ENCODE measurements at places on chromosomes 5 and 9.

DNA sequence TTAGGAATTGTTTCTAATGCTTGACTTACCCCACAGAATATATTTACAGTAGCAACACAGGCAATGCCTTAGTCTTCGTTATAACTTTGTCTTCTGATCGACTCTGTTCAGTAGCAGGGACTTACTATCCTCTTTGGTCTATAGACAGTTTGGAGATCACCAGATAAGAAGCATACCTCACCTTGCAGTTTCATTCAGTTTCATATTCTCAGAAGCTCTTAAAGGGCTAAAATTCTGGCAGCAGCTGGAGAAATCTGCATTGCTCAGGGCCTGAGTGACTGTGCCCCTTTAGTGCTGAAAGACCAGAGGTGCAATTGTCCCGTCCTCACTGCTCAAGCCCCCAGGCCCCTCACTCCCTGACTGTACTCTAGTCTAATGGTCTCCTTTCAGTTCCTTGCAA lies 26.0 kb downstream of the ZBTB43 start:
- DNase-seq: no peak

GRCh38 chr5:148730270-148730669 lies 75.9 kb upstream of the HTR4 start:
- DNase-seq: no peak

DNA sequence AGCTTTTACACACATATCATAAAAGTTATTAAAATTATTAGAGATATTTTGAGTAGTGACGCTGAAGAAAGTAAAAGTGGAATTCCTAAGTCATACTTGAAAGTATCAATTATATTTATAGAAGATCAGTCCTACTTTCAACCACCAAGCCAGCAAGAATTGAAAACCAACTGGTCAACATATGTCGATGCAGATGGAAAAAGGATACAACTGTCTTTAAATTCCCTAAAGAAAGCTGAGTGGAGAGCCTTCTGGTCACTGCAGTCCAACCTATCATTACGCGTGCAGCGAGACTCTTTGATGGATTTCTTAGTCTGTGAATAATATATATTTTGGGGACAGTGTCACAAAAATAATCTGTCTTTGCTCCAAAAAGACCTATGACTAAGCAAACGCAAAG lies 15.3 kb downstream of the MEF2C start:
- no peak for DNase-seq

GRCh38 chr5:153489611-153490010 lies 859 bp upstream of the GRIA1 start:
- DNase-seq: no peak

DNA sequence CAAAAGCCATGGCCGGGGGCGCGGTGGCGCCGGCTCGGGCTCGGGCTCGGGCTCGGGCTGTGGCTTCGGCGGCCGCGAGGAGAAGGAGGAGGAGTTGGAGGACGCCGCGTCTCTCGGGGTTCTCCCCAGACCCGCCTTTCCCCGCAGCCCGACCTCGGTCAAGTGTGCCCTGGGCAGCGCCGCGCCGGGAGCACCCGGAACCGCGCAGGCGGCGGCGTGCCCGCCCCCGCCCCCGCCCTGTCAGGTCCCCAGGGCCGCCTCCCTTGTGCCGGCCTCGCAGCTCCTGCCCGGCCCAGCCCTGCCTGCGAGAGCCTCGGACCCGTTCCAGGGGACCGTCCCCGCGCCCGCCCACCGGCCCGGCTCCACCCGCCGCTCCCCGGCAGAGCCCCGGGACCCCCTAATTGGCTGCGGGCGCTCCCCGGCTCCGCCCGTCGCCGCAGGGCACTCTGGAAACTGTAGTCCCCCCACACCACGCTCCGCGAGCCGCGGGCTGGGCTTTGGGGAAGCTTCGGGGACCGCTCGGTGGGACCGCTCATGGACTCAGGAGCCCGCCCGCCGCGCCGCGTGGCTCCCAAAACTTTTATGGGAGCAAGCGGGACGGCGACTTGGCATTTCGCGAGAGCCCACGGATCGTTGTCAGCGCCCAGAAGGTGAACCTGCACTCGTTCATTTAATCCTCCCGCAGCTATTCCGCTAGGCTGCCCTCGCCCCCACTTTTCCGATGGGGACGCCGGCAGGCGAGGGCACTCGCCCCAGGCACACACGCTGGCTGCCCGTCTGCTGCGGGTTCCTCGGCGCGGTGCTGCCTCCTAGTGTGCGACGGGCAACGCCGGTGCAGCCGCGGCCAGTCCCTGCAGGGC lies at the start of gene STK10:
Gene STK10, minus strand, starts transcription at position 192 of the 860 bp plus-strand sequence. Its CDS starts 182 bp downstream, at position 10.
- peak; percentile 83 for DNase-seq

DNA sequence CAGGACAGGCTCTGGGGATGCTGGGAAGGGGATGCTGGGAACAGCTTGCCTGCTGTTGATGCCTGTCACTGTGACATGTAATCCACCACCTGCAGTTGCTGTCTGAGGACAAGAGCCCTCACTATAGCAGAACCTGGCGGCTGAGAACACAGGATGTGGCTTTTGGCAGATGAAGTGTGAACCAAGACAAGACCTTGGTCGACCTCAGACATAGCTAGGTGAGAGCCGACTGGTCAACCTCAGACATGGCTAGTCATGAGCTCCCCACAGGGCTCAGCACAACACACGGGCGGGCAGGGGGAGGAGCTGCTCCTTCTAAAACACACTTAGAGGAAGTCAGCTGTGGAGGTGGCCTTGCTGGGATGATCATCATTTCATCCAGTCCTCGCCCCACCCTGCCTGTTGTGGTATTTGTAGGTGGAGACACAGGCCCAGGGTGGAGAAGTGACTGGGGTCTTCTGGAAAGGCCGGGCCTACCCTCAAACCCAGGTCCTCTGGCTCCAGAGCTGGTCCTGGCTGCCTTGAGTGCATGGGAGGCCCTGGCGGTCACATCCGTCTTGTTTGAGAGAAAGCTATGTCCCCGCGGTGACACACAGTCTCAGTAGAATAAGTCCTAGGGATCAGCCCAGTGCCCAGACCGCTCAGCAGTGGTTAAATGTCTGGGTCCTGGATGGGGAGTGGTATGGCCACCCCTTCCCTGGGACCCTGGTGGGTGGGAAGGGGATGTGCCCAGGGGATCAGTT lies 6.1 kb downstream of the SUSD3 start:
- no peak for DNase-seq

All from AG09319 (cell line).